ENCODE measurements at places on chromosomes 5 and 9. TPM values are rescaled to one million over a fixed set of nuclear protein-coding genes. Genes with fewer than 3 reads are reported as not detected.

GRCh38 chr9:22158927-22159346, 149.8 kb upstream of the CDKN2B start:
- no peaks in the 10 kb centered on the region for H3K27me3 ChIP-seq
- H3K4me3 ChIP-seq, result no peak overlapping the region
- no peaks in the 10 kb centered on the region for H3K36me3 ChIP-seq

- H3K27ac ChIP-seq, result no peak overlapping the region
- no peak overlapping the region for H3K4me3 ChIP-seq
- no peaks in the 10 kb centered on the region for H3K4me1 ChIP-seq
- H3K36me3 ChIP-seq, result no peaks in the 10 kb centered on the region
- no peaks in the 10 kb centered on the region for H3K27me3 ChIP-seq
Observed at GRCh38 chr5:81513982-81514381, 120.0 kb upstream of the ACOT12 start.

DNA sequence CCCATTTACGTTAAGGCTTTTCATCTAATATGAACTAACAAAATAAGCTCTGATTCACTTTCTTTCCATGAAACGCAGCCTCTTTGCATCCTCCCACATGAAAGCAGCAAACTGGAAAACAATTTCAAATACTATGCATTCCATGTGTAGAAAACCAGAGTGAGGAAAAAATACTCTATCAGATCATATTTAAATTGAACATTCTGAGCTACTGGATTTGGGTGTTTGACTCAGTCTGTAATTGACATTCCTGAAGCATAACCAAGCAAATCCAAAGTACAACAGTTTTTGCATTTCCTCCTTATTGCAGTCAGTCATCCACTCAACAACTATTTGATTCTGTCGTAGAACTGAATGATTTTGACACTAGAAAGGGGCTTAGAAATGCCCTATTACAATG, 399.1 kb upstream of the NMUR2 start:
- H3K27me3 ChIP-seq, result no peaks in the 10 kb centered on the region
- H3K4me1 ChIP-seq, result no peaks in the 10 kb centered on the region
- no peak for DNase-seq

GRCh38 chr5:179219661-179220620, 125.3 kb downstream of the ADAMTS2 start:
- H3K4me3 ChIP-seq, result no peak overlapping the region
- H3K4me1 ChIP-seq, result no peaks in the 10 kb centered on the region
- H3K27me3 ChIP-seq, result no peaks in the 10 kb centered on the region
- no peak for DNase-seq

DNA sequence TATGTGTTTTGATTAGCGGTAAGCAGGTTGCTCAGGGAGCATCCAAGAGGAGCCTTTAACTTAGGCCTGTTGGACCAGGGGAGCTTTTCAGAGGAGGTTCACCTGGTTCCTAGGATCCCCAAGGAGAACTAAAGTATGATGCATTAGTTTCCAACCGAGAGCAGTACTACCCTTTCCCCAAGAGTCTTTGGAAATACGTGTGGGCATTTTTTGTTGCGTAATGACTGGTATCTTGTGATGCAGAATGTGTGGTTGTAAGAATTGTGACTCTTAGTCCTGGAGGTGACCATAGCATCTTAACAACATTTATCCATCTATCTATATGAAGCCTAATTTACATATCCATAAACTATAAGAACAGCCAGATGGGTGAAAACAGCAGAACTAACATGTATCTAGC, 11.0 kb downstream of the CFAP95 start:
- H3K27ac ChIP-seq, result no peak overlapping the region
- H3K27me3 ChIP-seq, result no peaks in the 10 kb centered on the region
- no peak overlapping the region for H3K4me3 ChIP-seq
- no peaks in the 10 kb centered on the region for H3K36me3 ChIP-seq

DNA sequence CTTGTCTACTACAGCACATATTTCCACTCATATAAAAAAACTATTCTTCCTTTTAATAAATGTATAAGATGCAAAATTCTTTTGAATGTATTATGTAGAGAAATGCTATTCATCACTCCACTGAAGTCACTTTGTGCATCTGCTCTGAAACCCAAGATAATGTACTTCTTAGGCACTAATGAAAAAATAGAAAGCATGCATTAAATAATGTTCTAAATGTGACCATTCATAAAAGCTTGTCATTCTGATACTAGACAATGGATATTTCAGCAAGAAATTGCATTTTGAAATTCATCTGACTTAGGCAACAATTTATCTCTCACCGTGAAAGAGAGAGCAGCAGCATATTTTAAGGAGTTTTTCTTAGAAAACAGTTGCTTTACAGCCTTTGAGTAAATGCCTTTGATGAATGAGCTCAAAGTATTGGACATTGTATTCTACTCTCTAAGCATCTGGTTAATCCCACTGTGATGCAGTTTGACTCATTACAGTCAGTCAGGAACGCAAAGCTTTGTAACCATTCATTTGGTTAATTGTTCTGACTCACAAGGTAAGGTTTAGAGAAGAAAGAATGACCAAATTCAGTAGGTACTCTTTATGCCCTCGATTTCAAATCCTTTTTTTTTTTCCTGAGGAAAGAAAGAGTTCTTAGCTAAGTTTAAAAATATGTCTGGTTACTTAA, 2233.8 kb upstream of the C9orf72 start:
- no peaks in the 10 kb centered on the region for H3K27me3 ChIP-seq
- no peak overlapping the region for H3K27ac ChIP-seq
- no peak overlapping the region for H3K4me3 ChIP-seq
- DNase-seq, result no peak
- no peaks in the 10 kb centered on the region for H3K36me3 ChIP-seq
- H3K4me1 ChIP-seq, result no peaks in the 10 kb centered on the region

DNA sequence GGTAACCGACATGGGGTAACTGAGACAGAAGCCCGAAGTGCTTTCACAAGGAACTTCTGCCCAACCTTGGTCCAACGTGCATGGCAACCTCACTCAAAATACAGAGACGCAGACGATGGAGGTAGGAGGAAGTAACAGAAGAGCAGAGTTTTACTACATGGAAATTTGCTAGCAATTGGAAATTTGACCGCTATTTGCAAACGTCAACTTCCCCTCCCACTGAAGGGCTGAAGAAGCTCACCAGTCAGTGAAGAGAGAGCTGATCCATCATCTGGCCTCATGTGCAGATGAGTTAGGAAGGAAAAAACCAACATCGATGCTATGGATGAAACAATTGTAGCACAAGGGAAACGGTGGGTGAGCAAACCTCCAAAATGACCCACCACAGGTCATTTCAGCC, 196.7 kb downstream of the RGS3 start:
- peaks cover 7% of the 10 kb centered on the region for H3K4me1 ChIP-seq
- H3K36me3 ChIP-seq, result no peaks in the 10 kb centered on the region
- peaks cover 23% of the 10 kb centered on the region for H3K27me3 ChIP-seq
- no peak overlapping the region for H3K27ac ChIP-seq

DNA sequence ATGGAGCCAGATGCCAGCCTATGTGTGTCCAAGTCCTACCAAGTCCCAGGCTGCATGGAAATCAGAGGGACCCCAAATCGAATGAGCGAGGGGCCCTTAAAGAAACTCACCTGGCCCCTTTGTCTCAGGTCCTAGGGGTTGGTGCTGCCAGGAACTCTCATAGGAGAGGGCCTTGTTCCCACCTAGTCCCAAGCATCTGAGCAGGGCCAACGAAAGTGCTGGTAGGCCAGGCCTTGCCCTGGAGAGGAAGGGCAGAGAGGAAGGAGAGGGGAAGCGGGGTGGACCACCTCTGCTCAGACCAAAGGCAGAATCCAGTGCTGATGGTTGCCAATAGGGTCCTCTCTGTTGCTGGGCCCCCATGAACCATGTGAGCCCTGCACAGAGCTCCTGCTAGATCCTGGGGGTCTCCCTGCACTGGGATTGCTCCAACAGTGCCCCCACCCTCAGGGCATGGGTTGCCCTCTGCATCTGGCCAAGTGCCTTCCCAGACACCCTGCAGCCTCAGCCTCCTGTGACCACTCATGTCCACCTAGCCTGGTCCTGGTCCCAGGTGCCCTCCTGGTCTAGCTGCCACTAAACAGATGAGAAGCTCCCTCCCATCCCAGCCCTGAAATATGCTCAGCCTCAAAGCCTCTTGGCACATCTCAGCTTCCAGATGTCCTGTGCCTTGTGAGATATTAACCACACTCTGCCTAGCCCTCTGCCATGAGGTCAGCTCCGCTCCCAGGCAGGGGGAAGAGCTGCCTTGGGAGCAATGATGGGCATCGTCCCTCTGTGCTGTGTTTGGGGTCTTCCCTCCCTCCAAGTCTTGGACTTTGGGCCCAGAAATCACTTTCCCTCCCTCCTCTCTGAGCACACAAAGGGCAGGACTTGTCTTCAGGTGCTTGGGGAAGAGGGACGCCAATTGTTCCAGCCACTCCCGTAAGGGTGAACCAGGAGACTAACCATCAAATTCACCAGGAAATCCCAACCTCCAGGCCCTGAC, 109.6 kb downstream of the ADAMTS2 start:
- no peaks in the 10 kb centered on the region for H3K36me3 ChIP-seq
- no peak overlapping the region for H3K27ac ChIP-seq
- H3K4me3 ChIP-seq, result no peak overlapping the region
- no peaks in the 10 kb centered on the region for H3K4me1 ChIP-seq
- no peak for DNase-seq

- no peaks in the 10 kb centered on the region for H3K27me3 ChIP-seq
- peak overlapping the region; percentile 65 for H3K27ac ChIP-seq
- H3K4me1 ChIP-seq, result peaks cover 11% of the 10 kb centered on the region
- DNase-seq, result no peak
Observed at GRCh38 chr9:128727640-128728248, 3.8 kb upstream of the ZDHHC12 start.

The PCDHB8 gene
- not detected for total RNA-seq

The CBY3 gene
- not detected for total RNA-seq

The S1PR3 gene
- 0.12 TPM for total RNA-seq

The DEPDC1B gene
- total RNA-seq, result 0.44 TPM

The CTNND2 gene
- total RNA-seq, result 0.22 TPM

The NTNG2 gene
- total RNA-seq, result 14.1 TPM

Data from T-cell (primary cell).